Activated CD8-positive, alpha-beta T cell treated with anti-CD3 and anti-CD28 coated beads, Interleukin-2, amount 10 ng/mL, durations not matched to agents 7 days and 5 days (primary cell): ENCODE measurements at places on chromosomes 5 and 9. TPM values are rescaled to one million over a fixed set of nuclear protein-coding genes. Genes with fewer than 3 reads are reported as not detected.

Gene BARHL1
- total RNA-seq = not detected

Gene C9orf78
- total RNA-seq = 89.7 TPM

Gene FBP1
- 0.21 TPM for total RNA-seq

Gene FBP2
- not detected for total RNA-seq

Gene FGD3
- 107 TPM for total RNA-seq

- no peak for DNase-seq
- no peak overlapping the region for H3K27ac ChIP-seq
Observed at GRCh38 chr5:113053511-113053995, 77.0 kb downstream of the DCP2 start.

- no peak overlapping the region for H3K4me3 ChIP-seq
- H3K27me3 ChIP-seq = no peaks in the 10 kb centered on the region
- DNase-seq = peak; percentile 8
Observed at GRCh38 chr5:2186472-2187015, 303.8 kb upstream of the IRX4 start.
